Activated gamma-delta T cell treated with Interleukin-2 at 50 U/mL for 16 hours (primary cell): ENCODE measurements at places on chromosomes 7 and 10.

DNA sequence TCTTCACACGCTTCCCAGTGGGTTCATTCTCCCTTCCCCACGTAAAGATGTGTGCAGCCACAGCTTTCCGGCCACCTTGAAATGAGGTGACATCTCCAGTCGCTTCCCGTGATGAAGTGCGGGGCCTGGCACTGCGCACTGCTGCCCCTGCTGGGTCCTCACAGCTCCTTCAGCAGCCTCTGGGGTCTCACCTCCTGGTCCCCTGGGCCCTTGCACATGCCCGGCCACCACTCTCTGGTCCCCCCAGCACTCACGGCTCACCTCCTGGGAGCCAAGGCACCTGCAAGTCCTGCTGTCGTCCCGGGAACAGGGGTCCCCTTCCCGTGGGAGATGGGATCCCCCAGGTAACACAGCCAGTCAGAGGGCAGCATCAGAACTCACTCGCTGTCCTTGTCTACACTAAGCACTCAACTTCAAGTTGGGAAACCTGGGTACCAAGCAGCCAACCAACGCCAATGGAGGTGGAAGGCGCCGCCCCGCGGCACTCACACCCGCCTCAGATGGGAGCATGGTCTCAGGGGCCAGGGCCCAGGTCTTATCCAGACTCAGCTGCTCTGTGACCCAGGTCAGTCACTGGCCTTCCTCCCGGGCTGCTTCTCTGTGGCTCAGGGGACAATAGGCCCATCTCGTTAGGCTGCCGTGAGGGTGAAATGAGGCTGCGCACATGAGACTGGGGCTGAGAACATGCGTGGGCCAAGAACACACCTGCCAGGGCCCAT is 176.2 kb downstream of the PTPRN2 start:
- no peak for DNase-seq

GRCh38 chr10:14244147-14244546 is 86.6 kb downstream of the FRMD4A start:
- DNase-seq: no peak

GRCh38 chr10:126309228-126309883 is 78.9 kb downstream of the ADAM12 start:
- no peak for DNase-seq

GRCh38 chr10:47114680-47115186 is 185.3 kb upstream of the GDF10 start:
- no peak for DNase-seq
